ENCODE measurements at places on chromosomes 16 and 17.

DNA sequence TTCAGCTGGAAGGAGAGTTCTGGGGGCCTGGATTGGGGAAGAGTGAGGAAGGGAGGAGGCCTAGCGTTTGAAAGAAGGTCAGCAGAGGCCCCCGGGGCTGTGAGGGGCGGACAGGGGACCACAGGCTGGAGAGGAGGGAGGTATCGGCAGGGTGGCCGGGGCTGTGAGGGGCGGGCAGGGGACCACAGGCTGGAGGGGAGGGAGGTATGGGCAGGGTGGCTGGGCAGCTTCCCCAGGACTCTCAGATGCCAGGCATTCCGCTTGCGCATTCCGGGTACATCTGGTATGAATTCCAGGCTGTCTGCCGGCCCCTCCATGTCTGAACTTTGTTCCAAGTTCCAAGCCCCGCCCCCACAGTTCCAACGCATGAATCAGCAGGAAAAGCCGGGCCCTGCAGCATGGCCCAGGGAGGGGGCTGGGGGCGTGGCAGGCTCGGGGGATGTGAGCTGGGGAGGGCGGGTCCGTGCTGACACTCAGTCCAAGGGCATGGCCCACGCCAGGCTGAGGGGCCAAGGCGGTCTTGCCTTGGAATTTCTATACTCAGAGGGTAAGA lies 4.3 kb upstream of the TLCD2 start:
- DNase-seq, result peak; percentile 99

DNA sequence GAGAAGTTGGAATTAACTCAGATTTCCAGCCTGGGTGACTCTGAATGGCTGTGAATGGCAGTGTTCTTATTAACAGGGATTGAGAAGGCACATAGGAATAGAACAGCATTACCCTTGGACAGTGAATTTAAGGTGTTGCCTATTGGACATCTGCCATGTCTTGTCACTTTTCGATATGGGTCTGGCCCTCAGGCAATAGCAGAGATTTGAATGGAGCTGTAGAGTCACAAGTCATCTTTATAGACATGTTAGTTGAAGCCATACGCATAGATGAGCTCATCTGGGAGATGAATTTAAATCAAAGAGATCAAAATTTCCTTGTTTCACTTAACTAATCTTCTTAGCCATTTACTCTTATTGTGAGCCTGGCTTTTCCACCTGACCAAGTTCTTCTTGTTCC lies 14.9 kb upstream of the DHRS11 start:
- DNase-seq, result no peak

GRCh38 chr17:68599091-68599490 lies 2.1 kb downstream of the FAM20A start:
- no peak for DNase-seq

GRCh38 chr17:21388066-21388465 lies 11.9 kb downstream of the KCNJ12 start:
- DNase-seq, result no peak

DNA sequence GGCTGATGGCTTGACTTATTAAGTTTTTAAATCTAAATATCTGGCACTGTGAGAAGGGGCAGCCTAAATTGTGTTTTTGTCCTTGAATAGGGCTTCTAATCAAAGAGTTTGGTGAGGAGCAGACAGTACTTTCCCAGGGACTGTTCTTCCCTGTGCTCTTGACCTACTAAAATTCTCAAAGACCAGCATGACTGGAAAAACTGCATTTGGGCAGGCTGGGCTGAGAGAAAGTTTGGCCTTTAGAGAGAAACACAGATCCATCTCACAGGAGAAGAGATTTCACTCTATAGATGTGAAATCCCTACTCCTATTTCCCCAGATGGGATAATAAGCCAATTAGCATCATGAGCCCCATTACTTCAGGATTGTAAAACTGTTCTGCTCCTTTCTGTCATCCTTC lies 7.3 kb downstream of the PCTP start:
- no peak for DNase-seq

GRCh38 chr17:30372755-30373154 lies 6.0 kb upstream of the CPD start:
- DNase-seq, result peak; percentile 84

DNA sequence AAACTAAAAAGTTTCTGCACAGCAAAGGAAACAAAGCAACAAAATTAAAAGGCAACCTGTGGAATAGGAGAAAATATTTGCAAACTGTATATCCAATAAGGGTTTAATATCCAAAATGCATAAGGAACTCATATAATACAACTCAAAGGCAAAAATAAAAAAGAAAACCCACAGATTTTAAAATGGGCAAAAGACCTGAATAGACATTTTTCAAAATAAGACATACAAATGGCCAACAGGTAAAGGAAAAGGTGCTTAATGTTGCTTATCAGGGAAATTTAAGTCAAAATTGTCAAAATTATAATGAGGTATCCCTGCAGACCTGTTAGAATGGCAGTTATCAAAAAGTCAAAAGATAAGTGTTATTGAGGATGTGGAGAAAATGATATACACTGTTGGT lies 133.5 kb upstream of the CACNG5 start:
- DNase-seq, result no peak

DNA sequence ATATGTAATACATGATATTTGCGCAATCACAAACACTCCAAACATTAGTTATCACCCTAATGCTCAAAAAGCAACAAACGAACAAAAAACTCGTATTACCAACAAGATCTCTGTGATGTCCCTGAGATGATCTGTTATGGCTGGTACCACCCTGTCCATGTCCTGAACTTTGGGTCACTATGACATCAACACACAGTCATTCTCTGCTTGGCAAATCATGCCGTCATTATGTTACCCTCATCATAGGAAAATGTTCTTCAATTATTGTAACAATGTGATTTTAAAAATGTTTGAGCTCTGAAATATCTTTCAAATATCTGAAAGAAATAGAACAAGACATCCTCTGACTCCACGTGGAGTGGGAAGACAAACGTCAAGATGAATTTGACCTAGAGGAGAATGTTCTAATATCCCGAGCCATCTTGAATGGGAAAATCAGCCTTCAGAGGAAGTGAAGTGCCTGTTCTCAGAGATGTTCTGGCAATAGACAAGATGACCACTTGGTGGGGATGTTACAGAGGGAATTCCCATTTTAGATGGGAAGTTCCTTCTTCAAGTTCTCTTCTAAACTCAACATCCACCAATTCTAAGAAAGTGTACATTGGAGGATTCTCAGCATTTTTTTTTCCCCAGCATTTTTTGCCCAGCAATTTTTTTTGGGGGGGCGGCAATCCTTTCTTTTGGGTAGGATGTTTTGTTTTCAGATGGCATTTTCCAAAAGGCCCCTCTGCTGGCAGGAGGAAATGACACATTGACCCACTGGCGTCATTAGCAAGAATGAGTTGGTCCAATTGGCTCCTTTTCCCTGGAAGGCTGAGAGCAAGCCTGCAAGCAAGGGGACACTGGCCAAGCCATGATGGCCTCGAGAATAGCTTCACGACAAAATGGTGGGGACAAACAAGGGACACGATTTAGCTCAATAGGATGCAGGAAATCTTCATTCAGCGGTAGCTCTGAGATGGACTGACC lies 3.7 kb upstream of the HSD17B2 start:
- peak; percentile 71 for DNase-seq

DNA sequence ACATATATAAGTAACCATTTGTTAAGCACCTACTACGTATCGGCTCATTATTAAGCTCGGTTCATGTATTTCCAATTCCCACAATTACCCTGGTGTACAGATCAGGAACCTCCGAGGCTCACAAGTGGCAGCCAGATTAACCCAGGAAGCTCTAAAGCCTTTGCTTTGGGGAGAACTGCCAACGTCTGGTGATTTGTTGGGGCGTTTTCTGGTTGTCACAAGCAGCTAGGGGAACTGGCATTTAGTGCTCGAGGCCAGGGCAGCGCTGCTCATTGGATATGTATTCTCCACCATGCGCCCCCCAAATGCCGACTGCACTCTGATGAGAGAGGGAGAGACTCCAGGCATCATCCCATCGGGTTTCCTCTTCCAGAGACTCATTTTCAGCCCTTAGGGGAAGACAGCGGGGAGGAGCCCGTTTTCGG lies 541 bp downstream of the ZNF18 start:
- peak; percentile 69 for DNase-seq

GRCh38 chr17:46106966-46107644 lies 86.1 kb downstream of the KANSL1 start:
- DNase-seq, result no peak

- DNase-seq, result no peak
These were observed 8.6 kb downstream of the PDP2 start for GRCh38 chr16:66888647-66889615.

- DNase-seq, result no peak
These were observed 14.2 kb downstream of the TRPV3 start for GRCh38 chr17:3543453-3543852.

DNA sequence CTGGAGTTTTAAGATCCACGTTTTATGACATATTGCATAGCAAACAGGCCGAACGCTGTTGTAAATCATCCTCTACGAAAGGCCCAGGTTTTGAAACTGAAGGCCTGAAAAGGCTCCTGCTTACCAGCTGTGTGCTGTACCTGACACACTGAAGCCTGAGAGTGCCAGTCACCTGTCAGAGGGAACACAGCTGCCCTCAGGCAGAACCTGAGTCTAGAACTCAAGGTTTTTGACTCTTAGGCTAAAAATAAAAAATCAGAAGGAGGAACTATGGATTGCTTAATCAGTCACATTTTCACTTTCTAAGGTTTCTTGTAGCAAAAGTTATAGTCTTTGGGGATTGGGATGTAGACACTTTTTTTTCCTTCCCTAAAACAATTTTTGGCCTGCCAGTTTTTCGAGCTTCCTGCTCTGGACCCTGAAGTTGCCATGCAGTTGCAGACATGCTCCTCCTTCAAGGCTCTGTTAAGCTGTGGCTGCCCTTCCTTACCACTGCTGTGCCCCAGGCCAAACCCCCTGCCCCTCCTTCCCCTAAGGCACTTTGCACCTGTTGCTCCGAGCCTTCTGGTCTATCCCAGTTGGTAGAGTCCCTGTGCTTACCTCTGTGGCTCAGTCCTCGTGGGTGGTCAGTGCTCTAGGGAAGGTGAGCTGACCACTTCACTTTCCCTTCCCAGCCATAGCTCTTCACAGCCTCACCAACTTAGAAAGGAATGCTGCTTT lies 56.6 kb downstream of the TENT4B start:
- no peak for DNase-seq

DNA sequence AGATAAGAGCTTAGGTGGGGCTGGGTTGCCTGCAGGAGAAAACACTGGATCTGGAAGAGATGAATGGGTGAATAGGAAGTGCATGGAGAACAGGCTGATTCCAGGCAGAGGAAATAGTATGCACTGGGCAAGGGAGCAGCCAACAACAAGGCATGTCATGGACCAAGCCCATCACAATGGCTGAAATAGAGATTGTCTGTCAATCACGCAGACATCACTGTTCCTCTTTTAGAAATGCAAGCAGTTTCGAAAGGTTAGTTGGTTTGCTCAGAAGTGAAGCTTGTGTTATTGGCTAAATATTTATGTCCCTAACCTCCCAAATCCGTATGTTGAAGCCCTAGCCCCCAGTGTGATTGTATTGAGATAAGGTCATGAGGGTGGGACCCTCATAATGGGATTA lies 621.7 kb upstream of the CDH11 start:
- DNase-seq, result no peak

DNA sequence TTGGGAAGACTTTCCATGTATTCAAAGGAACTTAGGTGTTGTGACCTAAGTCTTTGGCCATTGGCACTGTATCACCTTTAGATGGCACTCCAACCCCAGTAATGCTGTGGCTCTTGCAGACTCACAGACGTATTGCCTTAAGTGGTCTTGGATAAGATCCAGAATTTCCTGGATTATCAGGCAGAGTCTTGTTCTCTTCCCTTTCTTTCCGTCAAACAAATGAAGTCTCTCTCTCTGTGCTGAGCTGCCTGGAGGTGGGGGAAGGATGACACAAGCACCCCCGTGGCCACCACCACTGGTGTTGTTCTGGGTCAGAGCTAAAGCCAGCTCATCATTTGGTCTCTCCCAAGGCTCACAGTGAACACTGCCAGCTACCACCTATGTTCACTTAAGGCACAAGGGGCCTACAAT lies 789.9 kb upstream of the KIF2B start:
- DNase-seq, result peak; percentile 85

- DNase-seq, result no peak
These were observed 13.5 kb downstream of the CEP295NL start for GRCh38 chr17:78889531-78889930.

GRCh38 chr17:61196302-61196704 lies 203.3 kb upstream of the TBX2 start:
- DNase-seq, result no peak

DNA sequence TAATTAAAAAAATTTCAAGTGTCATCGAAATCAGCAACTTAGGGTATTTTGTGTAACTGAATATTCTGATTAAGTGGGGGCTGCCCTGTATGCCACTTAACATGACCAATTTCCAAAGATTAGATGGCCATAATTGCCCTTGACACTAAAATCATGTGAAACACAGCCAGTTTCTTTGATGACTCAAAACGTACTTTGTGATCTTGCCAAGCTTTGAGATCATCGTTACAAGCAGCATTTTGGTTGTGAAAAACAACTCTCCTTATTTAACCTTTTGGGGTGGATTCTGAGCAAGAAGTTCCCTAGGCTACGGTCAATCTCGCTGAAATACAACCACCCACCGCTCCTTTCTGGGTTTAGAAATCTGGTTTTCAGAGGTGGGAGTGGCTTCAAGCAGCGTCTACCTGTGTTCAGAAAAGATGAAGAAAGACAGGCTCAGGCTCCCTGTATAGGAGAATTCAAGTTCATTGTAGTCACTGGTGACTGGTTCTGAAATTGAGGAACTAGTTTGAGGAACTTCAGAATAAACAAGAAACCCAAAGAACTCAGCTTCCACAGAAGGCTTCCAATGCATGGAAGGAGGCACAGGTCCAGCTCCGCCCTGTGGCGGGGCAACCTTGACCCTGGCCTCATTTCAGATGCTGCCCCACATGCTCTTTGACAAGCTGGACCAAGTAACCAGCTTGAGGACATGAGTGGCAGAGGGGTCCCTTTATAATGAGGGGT lies 9.4 kb downstream of the MAP3K14 start:
- peak; percentile 91 for DNase-seq

GRCh38 chr17:36768394-36768793 lies 167.0 kb downstream of the MRM1 start:
- DNase-seq, result peak; percentile 10

DNA sequence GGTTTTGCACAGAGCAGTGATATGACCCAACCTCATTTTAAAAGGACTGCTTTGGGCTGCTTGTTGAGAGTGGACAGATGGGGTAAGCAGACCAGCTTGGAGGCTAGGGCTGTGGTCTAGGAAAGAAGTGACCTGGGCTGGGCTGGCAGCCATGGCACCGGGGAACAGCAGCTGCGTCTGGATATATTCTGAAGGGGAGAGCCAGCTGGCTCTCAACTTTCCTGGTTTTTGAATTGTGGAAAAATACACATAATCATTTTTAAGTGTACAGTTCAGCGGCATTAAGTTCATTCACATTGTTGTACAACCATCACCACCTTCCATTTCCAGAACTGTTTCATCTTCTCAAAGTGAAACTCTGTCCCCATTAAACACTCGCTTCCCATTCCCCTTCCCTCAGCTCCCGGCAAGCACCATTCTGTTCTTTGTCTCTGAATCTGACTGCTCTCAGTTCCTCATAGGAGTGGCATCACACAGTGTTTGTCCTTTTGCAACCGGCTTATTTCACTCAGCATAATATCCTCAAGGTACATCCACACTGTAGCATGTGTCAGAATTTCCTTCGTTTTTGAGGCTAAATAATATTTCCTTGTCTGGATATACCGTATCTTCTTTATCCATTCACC lies 113.2 kb downstream of the SPECC1 start:
- no peak for DNase-seq

- DNase-seq, result no peak
These were observed 10.4 kb downstream of the CD300LF start for GRCh38 chr17:74702116-74702871.
